ENCODE measurements at places on chromosomes 2 and 18.
A peak's percentile ranks its signal among the peaks of the same experiment; 100 is the strongest.

- peak; percentile 86 for DNase-seq
Measured at GRCh38 chr2:20091305-20091991, 40.0 kb upstream of the LAPTM4A start.

DNA sequence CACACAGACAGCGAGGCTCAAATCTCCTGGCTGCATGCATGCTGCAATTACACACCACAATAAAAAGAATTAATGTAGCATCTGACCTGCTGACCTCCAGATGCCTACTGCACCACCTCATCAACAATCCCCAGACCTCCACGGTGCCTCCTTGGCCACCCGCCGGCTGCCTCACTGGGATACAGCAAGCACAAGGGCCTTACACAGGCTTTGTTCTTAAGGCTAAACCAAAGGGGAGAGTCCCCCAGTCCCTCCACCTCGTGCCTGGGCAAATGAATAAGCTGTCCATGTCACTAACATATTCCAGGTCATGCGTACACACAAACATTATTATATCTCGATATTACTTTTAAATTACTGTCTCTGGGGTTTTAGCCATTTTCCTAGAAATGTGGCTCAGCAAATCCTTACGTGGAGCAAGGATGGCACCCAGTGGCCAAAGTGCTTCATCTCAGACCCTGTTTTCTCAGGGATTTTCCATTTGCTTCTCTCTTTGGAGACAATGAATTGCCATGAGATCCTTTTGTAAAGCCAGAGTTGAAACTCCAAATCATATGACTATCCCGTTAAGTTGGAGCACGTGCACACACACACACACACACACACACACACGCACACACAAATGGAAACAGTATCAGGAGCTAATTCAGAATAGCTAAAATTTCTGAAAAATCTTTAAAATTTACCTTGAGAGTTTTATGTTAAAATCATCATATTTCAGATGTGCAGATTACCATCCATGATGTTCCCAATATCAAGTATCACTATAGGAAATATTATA, 313.8 kb downstream of the PDE11A start:
- no peak for DNase-seq

DNA sequence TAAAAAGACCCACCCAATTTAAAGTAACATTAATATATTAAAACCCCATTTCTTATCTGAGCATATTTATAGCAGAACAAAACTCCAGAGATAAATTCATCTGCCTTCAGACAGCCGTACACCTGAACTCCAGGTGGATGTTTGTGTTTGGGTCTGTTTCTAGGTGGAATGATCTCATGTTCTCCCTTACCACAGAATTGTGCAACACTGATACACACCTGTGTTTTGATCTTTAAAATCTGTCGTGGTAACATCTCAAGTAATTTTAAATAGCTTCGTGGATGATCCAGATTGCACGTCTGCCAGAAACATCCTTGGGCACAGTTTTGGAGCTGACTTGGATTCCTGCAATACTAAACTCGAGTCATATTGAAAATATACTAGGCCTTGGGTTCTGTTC, 207.5 kb upstream of the FOSL2 start:
- DNase-seq = no peak

- DNase-seq = peak; percentile 37
Measured at GRCh38 chr2:196063773-196064172, 4.9 kb downstream of the DNAH7 start.

DNA sequence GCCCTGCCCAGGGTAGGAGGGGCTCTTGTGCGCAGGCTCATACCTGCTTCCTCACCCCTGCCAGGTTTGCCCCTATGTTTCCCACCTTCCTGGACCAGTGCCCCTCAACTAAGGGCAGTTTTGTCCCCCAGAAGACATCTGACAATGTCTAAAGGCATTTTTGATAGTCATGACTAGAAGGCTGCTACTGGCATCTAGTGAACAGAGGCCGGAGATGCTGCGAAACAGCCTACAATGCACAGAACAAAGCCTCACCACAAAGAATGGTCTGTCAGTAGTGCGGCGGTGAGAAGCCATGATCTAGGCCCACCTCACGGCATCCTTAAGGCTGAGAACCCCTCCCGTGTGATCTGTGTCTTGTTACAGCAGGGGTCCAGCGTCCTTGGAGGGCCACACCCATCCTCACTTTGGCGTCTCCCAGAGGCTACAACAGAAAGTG, 96.0 kb downstream of the TMEM17 start:
- no peak for DNase-seq

DNA sequence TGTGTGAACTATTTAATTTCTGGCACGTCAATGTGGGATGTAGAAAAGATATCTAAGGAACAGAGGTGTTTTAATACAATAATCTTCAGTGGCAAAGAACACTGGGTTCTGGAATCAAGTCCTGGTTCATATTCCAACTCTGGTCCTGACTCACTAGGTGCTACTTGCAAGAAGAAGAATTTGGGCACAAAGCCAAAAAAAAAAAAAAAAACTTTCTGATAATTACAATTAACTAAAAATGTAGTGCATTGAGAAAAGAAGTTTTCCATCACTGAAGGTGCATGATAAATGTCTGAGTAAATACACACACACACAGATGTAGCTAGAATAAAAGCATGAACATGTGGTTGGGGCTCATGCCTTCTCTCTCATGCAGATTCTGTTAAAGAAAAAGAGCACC, 424.4 kb upstream of the REG3G start:
- no peak for DNase-seq

- DNase-seq = no peak
Measured at GRCh38 chr2:96138179-96139145, at the start of gene ASTL. ASTL (minus strand) TSS chr2:96138502; CDS start chr2:96138436, 66 bp downstream.

DNA sequence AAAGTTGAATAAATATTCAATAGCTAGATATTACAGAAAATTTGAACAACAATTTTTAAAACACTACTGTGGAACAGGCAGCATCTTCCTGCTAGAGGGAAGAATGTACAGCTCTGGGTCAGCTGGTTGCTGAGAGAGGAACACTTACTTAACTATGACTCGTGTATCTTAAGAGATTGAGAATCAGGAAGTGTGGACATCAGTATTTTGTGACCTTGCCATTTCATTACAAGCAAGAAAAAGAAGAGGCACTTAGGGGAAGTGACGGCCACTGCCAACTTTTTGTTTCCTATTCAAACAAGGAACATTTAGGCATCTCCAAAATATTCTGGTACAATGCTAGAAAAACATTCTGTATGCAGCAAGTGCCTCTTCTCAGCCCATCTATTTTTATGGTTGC, 45.9 kb downstream of the ITPRID2 start:
- DNase-seq = no peak

- DNase-seq = no peak
Measured at GRCh38 chr18:2515908-2516625, 55.2 kb downstream of the METTL4 start.

DNA sequence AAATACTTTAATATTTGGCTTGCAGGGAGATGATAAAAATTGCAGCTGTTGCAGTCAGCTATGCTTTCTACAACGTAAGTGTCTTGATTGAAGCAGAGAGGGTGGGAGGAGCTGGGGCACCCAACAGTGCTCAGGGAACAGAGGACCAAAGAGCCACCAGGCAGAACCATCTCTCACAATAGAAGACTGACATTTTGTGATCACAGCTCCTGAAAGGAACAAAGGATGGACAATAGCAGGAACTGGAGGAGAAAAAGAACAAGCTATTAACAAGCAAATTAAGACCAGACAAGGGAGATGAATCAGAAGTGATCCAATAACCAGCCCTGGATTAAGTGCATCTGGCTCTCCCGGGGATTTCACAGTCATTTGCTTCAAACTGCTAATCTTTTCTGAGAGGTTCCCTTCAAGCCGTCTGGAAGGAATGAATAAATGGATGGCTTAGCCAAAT, 65.7 kb upstream of the SMAD2 start:
- DNase-seq = no peak

DNA sequence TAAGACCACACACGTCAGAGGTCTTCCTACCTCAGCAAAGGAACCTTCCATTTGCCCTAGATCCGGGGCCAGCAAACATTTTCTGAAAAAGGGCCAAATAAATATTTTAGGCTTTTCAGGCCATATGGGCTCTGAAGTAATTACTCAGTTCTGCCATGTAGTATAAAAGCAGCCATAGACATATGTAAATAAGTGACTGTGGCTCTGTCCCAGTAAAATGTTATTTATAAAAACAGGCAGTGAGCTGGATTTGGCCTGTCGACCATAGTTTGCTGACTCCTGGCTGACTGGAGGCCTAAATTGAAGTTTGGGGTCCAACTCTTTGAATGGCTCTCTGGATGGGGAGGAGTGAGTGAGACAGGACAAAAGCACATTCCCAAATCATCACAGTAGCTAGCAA, 49.5 kb downstream of the ABCB11 start:
- DNase-seq = no peak

DNA sequence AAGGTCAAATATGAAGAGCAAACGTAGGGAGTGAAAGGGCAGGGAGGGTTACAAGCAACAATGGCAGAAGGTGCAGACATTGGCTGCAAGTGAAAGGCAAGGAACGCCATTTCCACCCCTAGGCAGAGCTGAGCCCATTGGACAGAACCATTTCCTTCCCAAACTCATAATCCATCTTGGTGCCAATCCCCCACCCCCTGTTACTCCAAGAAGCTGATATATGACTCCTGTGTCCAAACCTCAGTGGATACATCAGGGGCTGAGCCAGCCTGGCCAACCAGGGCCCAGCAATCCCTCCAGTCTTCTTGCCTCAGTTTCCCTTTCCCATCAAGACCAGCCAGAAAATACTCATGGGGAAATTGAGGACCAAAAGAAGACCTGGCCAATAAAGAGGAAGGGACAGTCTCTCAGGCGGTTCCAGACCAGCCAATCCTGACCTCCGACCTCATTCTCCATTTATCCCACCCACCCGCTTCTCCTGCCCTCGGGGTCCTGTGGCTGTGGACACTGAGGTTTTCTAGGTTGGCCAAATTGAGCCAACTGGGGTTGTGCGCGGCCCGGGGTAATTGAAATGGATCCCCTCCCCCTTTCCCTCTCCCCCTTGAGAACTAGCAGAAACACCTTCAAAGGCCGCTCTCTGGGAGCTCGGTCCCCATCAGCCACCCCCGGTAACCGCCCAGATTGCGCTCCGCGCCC, 24.8 kb downstream of the TNS1 start:
- peak; percentile 19 for DNase-seq

DNA sequence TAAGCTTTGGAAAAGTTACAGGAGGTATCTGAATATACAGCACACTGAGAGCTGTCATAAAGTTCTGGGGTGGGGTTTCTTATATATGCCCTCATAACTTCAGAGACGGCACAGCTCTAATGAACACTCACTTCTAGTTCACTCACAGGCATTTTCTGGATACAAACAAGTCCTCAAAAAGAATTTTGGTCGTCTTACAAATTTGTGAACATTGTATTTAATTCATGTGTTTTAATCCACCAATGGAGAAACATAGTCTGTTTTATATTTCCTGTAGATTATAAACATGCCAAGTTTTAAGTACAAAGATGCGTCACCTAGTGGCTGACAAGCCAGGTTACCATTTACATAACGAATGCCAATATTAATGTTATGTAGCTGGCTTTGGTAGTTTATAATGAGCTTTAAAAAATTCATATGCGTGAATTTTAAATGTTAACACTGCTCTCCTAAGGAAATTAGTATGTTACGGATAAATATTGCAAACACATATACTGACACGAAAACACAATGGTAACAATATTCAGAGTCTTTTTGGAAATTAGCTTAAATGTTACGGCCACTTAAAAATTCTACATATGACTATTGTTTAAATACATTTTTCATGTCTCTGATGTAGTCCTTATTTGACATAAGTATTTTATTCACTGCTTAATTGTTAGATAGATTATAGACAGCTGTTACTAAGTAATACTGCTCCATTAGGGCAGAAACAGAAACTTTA, 2.5 kb downstream of the COL3A1 start:
- DNase-seq = no peak

- peak; percentile 81 for DNase-seq
Measured at GRCh38 chr2:233051241-233052149, 8.6 kb upstream of the INPP5D start.

DNA sequence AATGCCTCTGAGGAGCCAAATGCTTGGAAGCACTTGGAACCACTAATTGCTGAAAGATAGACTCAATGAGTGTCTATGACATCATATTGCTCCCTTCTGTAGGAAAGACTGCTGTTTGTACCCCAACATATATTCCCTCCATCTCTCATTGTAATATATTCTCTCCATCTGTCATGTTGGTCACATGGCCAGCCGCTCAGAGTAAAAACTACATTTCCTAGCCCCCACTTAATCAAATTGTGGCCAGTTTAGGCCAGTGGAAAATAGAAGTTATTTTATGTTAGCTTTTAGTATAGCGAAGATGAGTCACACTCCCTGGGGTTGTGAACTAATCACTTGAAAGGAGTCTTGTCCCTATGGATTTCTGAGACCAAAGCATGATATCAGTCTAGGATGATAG, 160.2 kb downstream of the HNMT start:
- no peak for DNase-seq

DNA sequence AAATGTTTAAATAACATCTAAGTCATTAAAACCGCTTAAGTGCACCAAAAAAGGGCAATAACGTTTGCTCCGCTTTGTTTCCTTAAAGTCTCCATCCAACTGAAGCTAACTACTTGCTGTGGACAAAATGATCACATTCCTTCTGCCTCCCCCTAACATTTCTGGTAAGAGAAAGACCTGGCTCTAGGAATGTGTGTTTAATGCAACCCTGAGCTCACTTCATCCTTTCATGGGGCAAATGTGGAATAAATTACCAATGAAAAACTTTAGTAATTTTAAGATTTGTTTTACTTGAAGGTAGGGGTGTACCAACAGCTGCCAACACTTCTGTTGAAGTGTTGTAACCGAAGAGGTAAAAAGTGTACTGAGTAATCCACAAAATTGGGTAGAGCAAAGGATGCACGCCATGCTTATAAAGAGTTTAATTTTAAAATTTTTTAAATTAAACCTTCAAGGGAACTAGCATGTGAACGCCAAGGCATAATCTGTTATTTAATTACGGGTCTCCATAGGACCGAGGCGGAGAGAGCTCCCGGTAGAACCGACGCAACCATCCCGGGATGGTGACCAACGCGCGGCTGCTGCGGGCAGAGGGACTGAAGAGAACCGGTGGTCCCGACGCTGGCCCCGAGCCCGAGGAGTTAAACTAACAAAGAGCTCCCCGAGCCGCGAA, 1.1 kb downstream of the HNRNPLL start:
- no peak for DNase-seq

- no peak for DNase-seq
Measured at GRCh38 chr2:196268025-196268424, 96.6 kb upstream of the STK17B start.

Data from tibial artery (tissue), 4 donors.